NCI-H1694 treated with DMSO at 0.1 percent for 48 hours (cell line): ENCODE measurements at places on chromosomes 6 and 20.

DNA sequence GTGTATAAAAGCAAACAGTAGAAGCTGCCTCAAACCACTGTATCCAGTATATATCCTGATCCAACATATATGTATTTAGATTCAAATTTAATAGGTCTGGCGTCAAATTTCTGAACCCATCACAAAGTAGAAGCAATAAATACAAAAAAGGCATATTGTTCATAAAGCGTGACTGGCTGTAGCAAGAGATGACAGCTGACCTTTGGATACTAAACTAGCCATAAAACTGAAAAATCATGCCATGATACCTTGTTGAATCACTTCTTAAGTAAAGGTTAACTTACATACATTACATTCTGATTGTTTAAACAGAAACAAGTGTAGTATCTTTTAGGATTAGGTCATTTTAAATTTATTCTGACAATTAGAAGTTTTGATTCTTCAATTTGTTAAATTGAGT is 372.0 kb upstream of the FLRT3 start:
- DNase-seq: no peak

DNA sequence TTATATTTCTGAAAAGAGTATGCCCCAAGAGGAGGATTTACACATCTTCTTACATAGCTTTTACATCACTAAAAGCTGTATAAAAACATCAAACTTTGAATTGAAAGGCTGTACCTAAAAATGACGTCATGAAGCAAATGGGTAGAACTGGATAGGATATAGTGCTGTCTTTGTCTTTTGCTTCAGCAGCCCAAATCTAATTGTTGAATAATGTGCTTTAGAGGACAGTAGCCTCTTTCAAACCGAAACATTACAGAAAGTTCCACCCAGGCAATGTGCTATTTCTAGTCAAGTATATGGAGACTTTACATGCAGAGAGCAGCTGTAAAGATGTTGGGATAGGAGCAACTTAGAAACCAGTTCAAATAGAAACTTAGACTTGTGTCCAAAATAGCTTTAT is 51.9 kb downstream of the ADGRG6 start:
- no peak for DNase-seq

GRCh38 chr20:63093966-63094766 is 87.4 kb upstream of the BHLHE23 start:
- DNase-seq: no peak

DNA sequence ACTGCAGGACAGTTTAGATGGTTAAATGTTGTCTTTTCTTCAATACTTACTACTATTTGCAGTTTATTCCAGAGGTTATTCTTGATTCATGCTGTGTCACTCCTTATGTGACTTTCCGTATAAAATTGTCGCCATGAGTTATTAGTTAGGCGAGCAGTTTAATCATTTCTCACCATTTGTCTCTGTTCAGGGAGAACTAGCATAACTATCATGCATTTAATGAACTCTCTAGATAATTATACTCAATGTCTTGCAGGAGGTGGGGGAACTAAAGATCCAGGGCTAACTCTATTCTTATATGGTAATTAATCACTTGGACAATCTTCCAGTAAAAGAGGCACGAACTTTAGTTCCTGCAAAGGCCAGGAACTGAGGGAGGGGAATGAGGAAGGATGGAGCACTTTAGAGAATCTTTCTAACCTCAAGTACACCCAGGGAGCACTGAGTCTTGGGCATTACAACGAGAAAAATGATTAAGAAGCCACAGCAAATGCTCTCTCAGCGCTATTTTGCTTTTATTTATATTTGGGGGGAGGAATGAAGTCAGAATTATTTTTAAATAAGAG is 58.3 kb downstream of the IYD start:
- no peak for DNase-seq

GRCh38 chr20:37407019-37407566 is 61.2 kb downstream of the SRC start:
- DNase-seq: no peak

GRCh38 chr20:2314759-2315439 is 19.1 kb downstream of the TGM3 start:
- no peak for DNase-seq

DNA sequence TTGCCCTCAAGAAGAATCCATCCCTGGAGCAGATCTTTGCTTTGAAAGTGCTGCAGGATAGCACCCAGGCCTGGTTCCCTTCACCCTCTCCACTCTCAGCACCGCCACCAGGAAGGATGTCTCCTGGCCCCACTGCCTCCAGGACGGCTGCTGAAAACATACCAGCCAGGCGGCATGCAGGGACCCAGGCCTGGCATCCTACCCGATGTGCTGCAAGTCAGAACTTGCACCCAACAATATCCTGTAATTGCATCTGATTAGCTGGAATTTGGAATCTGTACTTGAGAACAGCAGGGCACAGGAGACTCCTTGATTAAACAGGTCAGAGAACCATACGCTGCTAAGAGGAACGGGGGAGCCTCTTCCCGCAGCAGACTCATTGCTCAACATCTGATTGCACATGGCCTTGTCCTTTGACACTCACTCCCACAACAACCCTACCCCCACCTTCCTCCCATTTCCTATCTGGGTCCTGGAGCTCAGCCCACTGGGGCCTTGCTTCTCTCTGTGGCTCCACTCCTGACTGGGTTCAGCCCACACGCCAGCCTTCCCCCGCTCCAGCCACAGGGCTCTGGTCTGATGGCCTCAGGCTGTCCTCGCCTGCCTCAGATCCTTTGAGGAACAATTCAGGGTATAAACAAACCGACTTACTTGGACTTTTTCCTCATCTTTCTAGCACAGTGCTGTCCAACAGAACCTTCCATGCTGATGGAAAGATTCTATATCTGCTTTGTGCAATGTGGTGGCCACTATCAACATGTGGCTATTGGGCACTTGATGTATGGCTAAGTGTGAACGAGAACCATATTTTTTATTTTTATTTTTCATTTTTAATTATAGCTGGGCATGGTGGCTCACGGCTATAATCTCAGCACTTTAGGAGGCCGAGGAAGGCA is 78.0 kb downstream of the FGD2 start:
- DNase-seq: peak; percentile 77

GRCh38 chr6:41688256-41688965 is 47.0 kb downstream of the TFEB start:
- no peak for DNase-seq

- DNase-seq: no peak
These were observed 88.2 kb downstream of the NOL4L start for GRCh38 chr20:32496811-32497533.

- DNase-seq: no peak
These were observed 88.4 kb upstream of the ESR1 start for GRCh38 chr6:151719070-151719469.
